ENCODE measurements at places on chromosomes 7 and 10.

DNA sequence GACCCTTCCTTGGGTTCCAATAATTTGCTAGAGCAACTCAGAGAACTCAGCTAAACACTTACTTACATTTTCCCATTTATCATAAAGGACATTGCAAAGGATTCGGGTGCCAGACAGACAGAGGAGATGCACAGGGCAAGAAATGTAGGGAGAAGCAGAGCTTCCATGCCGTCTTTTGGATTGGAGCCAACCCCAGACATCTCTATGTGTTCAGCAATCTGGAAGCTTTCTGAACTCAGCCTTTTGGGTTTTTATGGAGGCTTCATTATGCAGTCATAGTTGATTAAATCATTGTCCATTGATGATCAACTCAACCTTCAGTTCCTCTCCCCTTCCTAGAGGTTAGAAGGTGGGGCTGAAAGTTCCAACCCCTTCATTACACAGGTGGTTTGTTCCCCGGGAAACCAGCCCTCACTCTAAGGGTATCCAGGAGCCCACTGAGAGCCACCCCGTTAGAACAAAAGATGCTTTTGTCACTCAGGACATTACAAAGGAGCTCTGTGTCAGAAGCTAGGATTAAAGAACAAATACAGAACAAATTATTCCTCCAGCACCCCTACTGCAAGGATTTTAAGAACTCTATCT lies 211.9 kb upstream of the VSTM2A start:
- no peak for DNase-seq

DNA sequence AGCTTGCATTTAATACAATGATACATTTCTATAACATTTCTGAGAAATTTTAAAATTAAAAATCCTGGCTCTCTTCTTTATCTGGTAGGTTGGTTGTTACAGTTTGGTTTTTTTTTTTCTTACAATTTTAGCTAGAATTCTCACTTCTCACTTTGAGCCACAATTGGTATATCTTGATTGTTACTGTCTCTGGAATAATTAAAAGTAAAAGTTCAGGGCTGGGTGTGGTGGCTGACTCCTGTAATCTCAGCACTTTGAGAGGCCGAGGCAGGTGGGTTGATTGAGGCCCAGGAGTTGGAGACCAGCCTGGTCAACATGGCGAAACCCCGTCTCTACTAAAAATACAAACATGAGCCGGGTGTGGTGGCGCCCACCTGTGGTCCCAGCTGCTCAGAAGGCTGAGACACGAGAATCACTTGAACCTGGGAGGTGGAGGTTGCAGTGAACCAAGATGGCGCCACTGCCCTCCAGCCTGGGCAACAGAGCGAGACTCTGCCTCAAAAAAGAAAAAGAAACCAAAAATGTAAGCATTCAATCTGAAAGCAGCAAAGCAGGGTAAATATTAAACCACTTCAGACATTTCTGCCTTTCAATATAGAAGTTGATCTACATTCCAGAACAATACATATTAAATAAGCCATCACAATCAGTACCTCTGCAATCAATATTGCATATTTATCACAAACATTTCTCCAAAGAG lies 88.6 kb upstream of the PFKP start:
- no peak for DNase-seq

- no peak for DNase-seq
These were observed at the start of gene NEUROG3 for GRCh38 chr10:69573056-69573806. Gene NEUROG3 (minus strand): TSS chr10:69573422. CDS start chr10:69573043, 379 bp downstream.

- no peak for DNase-seq
These were observed 94.1 kb upstream of the CREB5 start for GRCh38 chr7:28318101-28318762.

- DNase-seq, result no peak
These were observed 115.6 kb downstream of the CDK6 start for GRCh38 chr7:92720604-92721350.

Measured in NCI-H2171 (cell line).